GM06990 (cell line): ENCODE measurements at places on chromosomes 4 and X.

- no peak for DNase-seq
These were observed 566.5 kb upstream of the GNPDA2 start for GRCh38 chr4:45292844-45293243.

DNA sequence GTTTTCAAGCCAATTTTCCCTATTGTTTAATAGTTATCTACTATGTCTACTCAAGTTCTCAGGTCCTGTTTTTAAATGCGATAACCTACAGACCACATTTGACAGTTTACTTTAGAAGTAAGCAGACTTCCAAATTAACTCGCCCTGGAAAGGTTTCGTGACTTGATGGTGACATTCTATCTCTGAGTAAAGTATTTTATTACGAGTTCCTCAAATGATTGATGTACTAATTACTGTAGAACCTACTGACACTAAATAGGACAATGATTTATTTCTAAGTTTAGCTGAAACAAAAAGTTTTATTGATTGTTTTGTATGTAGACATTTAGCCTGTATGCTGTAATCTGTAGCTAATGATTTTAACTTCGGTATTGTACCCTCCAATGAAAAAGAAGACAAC is 1.9 kb upstream of the PPBP start:
- DNase-seq: no peak

- no peak for DNase-seq
These were observed 578 bp downstream of the DCUN1D4 start for GRCh38 chr4:51843309-51844152.

- DNase-seq: no peak
These were observed 1.4 kb downstream of the SEL1L3 start for GRCh38 chr4:25861280-25861950.

- DNase-seq: no peak
These were observed 360.6 kb downstream of the INPP4B start for GRCh38 chr4:142485452-142485851.

DNA sequence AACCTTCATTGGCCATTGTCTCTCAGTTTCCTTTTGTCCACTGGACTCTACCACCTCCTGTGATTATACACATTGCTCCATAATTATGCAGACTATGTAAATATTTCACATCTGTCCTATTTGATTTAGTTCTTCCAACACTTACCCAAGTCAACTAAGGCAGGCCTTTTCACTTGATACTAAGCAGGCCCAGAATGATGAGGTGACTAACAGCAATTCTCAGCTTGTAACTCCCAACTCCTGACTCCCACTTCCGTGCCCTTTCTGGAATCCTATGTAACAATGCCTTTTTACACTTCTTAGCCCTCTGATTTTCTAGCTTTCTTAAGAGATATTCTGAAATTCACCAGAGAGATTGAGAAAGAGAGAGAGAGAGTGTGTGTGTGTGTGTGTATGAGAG is 6.6 kb downstream of the PAK3 start:
- no peak for DNase-seq

DNA sequence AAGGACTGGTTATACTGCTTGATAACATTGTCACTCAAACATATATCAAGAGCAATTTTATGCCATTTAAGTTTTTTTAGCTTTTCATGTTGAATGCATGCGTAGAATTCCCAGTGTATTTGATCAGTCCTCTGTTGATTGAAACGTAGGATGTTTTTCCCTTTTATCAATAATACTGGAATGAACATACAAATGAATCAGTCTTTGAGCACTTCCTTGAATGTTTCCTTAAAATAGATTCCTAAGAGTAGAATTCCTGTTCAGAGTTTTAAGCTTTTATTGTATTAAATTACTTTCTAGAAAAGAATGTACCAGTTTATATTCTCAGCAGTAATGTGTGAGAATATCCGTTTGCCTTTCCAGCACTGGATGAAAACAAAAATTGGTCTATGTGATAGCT is 37.8 kb downstream of the ADD1 start:
- no peak for DNase-seq

DNA sequence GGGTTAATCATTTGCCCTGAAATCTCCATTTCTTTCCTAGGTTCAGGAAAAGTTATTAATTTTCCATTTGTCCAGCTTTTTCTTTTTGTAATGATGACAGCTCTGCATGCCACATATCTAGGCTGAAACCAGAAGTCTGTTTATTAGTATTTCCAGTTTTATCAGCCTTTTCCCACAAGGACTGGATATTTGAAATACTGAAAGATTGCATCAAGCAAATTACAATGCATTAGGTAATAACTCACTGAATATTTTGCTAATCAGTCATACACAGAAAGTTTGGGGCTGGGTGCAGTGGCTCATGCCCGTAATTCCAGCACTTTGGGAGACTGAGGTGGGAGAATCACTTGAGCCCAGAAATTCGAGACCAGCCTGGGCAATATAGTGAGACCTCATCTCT is 21.5 kb downstream of the SLC9A7 start:
- no peak for DNase-seq

DNA sequence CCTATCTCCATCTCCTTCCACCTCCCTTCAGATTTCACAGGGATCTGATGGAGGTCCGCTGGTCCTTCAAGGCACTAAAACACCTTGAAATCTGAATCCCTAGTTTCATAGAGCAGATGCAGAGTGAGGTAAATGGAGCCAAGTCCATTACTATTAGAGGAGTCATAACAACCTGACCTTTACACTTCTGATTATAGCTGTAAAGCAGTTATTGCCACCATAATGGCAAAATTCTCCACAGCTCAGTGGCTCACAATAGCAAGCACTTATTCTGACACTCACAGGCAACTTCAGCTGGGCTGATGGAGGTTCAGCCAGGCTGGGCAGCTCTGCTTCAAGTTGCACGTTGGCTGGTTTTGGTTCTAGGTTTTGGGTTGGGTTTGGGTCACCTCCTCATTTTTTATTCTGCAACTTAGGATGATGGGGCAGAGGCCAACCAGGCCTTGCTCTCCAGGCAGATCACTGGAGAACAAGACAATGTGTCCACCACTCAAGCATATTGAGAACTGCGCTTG is 51.4 kb upstream of the LRAT start:
- no peak for DNase-seq

DNA sequence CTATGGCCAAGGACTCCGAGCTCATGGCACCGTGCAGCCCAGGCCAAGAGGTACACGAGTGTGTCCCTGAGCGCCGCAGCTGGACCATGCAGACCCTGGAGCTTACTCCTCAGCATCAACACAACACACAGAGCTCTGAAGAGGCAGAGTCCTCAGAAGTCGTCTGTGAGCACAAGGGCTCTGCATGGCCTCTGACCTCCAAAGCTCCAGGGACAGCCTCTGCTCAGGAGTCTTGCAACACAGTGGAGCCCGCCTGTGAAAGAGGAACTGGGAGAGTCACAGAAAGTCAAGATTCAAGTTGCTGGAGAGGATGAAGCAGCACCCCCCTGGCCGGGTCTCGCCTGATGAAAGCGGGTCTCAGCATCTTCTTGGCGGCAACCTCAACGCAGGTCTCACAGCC is 2.9 kb downstream of the LRPAP1 start:
- no peak for DNase-seq

GRCh38 chrX:41468647-41469323 is 21.6 kb downstream of the NYX start:
- no peak for DNase-seq

DNA sequence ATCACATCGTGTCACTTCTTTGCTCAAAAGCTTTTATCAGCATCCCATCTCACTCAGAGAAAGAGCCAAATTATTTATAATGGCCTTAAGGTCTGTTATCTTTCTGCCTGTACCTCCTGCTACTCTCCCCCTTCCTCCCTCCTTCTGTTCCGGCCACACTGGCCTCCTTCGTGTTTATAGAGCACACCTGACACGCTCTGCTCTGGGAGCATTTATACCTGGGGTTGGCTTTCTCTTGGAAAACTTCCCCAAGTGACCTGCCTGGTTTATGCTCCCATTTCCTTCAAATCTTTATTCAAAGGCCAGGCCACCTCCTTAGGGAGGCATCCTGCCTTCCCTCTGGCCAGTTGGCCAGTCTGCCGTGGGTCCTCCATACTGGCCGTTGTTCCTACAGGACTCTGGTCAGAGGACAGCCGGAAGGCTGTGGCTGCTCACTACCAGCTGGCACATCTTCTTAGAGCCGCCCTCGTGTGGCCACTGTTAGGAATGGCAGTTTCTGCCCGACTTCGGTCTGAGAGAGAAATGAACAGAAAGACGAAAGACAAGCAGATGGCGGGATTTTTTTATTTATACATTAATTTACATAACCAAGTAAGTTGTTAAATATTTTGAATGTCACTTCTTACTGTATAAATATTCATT is 80.2 kb upstream of the CBLL2 start:
- DNase-seq: peak; percentile 17

GRCh38 chr4:23674694-23675093 is 215.2 kb downstream of the PPARGC1A start:
- no peak for DNase-seq

DNA sequence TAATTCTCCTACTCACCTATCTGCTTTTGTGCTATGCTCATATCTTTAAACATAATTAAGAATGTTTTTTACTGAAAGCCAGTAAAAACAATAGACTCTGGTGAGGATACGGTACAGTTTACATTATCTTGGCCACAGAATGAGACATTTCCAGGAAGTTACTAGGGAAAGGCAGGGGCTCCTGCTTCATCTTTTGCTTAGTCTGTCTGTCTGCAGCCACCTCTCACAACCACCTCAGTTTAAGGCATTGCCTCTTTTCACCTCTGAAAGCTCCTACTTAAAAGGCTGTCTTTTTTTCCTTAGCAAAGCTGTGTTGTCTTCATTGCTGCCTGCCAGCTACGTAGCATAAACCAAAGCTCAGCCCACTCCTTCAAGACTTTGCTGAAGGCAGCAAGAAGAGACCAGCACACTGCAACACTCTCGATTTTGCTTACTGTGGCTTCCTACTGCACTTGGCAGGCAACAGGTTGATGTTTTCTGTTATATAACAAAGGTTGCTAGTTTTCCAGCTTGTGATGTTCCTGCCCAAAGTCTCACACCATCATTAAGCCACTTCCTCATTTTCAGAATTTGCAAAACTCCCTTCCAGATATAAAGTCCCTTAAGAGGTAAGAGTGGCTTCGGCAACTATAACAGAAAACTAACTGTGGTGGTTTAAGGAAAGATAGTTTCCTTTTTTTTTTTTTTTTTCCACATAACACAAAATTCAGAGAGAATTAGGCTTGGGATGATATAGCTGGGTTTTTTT is 432.9 kb downstream of the GRXCR1 start:
- no peak for DNase-seq

- DNase-seq: no peak
These were observed 1.0 kb upstream of the RFC1 start for GRCh38 chr4:39367166-39367565.

GRCh38 chr4:38092701-38093100 is 132.5 kb downstream of the PTTG2 start:
- DNase-seq: no peak

- no peak for DNase-seq
These were observed 202.3 kb upstream of the FSTL5 start for GRCh38 chr4:162366146-162366545.
